MM.1S (cell line): ENCODE measurements at places on chromosomes 1 and 21.

GRCh38 chr1:218397752-218398339 lies 52.7 kb downstream of the TGFB2 start:
- DNase-seq = no peak

DNA sequence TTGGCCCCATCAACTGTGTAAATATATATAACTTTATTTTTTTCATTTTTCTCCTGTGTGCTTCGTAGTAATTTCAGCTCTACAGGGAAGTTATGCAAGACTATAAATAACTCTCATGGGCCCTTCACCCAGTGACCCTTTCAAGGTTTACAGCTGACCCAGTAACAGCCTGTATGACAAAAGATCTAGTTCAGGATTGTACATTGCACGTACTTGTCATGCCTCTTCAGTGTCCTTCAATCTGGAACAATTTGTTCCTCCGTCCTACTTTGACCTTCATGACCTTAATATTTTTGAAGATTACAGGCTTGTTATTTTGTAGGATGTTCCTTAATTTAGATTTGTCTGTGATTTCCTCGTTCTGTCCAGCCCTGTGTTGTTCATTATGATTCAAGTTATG lies 40.5 kb downstream of the BRINP2 start:
- DNase-seq = no peak

GRCh38 chr1:180731131-180731530 lies 99.3 kb downstream of the XPR1 start:
- no peak for DNase-seq

DNA sequence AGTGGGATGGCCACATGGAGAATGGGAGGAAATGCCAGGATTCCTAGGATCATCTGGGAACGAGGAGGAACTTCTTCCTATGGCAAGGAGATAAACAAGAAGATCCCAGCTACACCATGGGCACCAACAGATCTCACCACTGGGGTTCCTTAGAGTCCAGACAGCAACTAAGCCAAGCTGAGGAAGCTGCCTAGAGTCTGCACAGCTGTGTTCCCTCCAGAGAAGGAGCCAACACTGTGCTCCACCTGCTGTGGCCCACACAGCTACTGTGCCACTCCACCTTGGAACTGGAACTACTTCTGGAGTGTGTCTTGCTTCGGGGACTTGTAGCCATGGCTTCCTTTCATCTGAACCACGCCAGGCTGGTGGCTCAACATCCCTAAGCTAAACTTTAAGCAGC lies 6.0 kb downstream of the IFNAR1 start:
- peak; percentile 59 for DNase-seq

- no peak for DNase-seq
Measured at GRCh38 chr1:55611123-55611522, 396.0 kb upstream of the USP24 start.

DNA sequence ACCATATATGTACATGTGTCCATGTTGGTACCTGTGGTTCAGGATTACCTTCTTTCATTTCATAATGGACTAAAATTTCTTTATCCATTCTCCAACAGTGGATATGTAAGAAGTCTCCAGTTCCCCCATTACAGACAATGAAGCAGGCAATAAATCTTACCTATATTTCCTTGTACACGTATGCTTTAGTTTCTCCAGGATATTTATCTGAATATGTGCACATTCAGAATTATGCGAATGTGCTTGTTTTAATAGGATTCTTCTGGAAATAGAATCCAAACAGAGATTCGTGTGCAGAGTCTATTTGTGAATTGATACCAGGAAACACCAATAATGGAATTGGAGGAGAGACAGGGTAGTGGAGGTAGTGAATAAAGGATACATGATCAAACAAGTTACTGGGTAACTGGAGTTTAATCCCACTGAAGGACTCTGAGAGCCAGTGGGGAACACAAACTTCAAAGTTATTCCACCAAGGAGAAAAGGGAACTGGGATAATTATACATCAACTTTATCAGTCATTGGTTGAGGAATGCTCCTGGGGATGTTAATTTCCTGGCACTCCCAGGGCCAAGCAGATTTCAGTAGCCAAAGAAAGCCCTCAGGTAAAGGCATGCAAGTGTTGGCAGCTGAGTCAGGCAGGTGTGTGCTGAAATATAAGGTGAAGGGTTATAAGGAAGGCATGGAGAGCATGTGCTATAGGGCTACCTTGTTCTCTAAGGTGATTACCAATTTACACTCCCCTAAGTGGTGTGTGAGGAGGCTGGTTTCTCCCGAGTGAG lies 374.9 kb upstream of the PBX1 start:
- no peak for DNase-seq

- no peak for DNase-seq
Measured at GRCh38 chr1:175530183-175530582, 213.2 kb downstream of the TNR start.

DNA sequence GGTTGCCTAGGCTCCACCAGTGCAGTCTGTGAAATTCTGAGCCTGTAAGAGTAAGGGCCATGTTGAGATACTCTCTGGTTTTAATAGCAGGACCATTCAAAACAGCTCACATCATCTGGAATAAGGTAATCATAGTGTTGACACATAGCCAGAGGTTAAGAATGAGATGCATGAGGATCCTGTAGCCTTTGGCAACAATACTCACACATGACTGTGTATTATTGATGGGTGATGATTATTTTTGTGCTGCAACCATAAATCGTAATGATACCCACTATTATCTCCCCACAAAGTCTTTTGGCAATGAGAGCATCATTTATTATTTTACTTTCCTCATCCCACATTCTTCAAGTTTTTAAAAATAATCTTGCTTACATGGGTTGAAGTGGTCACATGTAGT lies 35.5 kb downstream of the KCNK2 start:
- DNase-seq = no peak

DNA sequence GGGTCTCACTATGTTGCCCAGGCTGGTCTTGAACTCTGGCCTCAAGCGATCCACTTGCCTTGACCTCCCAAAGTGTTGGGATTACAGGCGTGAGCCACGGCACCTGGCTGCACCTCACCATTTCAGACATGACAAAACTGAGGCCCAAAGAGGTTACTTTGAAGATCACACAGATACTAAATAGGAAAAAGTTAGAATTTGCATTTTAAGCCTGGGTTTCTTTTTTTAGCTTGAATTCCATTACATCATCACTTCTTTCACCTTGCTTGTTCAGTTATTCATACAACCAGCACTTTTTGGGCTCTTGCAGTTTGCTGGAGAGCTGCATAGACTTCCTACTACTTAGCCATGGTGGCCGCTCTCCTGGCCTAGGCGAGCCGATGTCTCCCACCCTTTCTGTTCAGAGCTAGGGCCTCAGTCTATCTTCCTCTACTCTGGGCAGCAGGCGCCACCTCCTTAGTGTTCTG lies 16.3 kb upstream of the CD2 start:
- peak; percentile 37 for DNase-seq

DNA sequence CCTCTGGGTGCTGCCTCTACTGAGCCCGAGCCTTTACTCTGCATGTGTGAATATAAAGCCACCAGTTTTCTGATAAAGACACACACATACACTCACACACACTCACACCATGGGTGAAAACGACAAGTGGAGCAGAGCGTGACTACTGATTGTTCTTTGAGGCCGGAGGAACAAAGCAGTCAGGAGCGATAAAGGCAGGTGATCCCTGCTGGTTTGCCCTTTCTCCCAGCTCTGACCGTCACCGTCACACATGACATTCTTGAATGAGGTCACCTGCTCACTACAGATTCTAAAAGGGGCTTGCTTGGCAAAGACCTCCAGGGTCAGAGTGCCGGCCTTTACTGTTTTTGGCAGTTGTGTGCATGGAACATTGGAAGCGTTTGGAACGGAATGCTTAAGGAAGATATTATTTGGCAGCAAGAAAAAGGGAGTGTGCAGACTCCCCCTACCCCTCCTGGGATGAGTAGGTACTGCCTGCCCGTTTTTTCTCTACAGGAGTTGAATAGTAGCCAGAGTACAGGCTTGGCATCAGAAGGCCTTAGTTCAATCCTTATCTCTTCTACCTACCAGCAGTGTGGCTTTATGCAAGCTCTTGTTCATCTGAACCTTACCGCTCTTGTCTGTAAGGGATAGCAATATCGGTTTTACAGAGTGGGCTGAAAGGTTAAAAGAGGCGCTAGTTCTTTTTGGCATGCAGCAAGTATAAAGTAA lies 79.7 kb downstream of the PBX1 start:
- DNase-seq = no peak

- DNase-seq = no peak
Measured at GRCh38 chr1:72462186-72462905, 180.0 kb upstream of the NEGR1 start.

DNA sequence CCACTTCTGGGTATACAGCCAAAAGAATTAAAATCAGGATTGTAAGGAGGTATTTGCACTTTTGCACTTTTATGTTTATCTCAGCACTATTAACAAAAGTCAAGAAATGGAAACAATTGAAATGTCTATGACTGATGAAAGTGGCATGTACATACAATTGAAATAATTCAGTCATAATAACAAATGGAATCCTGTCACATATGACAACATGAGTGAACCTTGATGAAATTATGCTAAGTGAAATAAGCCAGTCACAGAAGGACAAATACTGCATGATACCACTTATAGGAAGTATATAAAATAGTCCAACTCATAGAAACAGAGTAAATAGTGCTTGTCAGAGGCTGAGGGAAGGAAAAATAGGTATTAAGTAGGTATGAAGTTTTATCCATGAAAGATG lies 3.4 kb upstream of the SPTA1 start:
- no peak for DNase-seq

DNA sequence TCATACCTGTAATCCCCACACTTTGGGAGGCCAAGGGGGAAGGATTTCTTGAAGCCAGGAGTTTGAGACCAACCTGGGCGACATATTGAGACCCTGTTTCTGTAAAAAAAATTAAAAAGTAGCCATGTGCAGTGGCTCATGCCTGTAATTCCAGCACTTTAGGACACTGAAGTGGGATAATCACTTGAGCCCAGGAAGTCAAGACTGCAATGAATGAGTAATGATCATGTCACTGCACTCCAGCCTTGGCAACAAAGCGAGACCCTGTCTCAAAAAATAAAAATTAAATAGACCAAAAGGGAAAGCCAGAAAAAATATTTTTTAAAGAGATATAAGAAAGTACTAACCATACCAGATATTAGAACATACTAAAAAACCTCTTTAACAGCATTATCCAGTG lies 44.7 kb upstream of the LYPLAL1 start:
- DNase-seq = no peak

DNA sequence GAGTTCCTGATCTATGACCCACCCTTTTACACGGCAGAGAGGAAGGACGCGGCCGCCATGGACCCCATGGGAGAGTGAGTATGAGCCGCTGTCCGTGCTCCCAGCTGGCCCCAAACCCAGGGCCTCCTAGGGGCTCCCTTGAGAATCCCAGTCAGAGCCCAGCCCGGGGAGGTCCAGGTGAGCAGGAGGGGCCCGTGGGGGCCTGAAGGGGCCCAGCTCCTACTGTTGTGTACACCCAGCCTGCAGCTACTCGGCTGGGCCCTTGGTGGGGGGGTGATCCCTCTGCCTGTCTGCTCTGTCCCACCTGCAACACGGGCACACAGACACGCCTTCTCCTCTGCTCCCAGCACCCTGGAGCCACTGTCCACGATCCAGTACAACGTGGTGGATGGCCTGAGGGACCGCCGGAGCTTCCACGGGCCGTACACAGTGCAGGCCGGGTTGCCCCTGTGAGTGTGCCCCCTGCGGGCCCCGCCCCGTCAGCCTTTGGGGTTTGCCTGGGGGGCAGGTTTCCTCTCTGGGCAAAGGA lies 28.6 kb upstream of the LRRC3 start:
- no peak for DNase-seq

DNA sequence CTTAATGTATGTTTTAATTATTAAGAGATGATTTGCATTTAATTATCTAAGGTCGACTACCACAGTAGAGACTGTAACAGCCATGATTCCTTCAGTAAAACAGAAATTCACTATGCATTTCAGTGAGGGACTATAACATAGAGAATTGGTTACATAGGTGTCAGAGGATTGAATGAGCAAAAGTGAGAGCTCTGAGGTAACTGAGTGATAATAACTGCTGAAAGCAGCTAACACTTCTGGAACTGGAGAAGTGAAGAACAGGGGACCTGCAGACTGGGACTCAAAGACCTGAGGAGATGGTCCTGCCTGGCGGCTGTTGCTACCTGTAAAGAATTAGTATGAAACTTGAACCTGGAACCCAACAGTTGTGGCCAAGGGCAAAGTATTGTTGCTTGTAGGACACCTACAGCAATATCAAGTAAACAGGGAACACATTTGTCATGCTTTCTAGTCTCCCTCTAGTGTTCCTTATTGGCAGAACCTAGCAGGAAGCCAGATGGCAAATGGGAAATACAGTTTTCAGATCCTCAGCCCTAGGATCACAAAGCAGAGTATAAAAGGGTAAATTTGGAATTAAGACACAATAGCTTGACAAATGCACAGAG lies 110.6 kb downstream of the HS2ST1 start:
- peak; percentile 23 for DNase-seq

DNA sequence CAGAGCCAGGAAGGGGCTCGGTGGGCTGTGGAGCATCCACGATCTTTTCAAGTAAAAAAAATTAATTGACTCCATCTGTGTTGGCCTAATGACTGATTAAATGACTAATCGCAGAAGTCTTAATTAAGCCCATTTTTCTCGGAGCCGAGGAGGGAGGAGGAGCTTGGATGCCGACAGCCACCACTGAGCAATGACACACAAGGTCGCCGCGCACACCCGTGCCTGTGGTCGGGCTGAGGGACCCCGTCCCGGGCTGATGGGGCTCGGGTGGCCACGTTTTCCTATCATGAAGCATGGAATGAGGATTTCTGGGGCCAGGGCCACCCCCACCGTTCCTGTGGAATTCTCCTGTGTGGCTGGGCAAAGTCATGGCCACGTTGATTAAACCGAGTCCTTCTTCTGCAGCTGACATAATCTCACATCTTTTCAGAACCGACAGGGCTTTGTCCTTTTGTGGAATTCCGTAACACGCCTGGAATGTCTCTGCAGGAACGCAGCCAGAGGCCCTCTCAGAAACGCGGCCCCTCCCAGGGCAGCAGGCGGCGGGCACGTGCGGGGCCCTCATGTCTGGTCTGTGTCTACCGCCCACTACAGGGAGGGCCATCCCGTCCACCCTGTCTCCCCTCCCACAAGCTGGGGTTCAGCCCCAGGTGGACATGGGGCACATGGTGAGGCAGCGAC lies 60.7 kb downstream of the MORN1 start:
- no peak for DNase-seq

DNA sequence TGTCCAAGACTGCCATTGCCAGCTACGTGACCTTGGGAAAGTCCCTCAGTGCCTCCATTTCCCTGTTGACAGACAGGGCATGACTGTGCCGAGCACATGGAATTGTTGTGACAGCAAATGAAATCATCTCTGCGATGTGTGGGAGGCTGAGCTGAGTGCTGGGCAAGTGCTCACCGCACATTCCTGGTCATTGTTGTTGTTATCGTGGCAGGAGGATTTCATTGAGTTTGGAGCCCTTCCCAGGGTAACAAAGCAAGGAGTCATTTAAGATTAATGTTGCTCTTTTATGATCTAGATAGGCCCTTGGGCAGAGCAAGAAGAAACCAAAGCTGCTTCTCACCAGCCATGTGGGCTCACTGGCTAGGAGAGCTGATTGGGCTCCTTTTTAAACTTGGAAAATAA lies 39.6 kb upstream of the ITPKB start:
- no peak for DNase-seq

DNA sequence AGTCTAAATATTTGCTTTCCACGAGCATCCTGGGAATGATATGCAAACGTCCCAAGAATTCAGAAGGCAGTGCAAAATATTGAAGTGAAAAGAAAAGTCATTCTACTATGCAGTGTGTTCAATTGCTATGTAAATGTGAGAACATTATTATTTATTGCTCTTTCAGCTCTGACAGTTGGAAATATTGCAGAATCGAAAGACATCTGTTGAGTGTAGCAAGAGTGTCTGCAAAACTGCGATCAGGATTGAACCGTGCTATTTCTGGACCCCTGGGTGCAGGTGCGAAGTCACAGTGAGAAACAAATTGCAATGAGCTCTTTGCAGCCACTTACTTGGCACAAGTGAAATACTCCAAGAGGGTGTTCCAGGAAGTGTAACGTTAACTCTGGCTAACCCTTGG lies 566.4 kb downstream of the AJAP1 start:
- peak; percentile 10 for DNase-seq
